ENCODE measurements at places on chromosomes 6 and 20. TPM values are rescaled to one million over a fixed set of nuclear protein-coding genes. Genes with fewer than 3 reads are reported as not detected.

DNA sequence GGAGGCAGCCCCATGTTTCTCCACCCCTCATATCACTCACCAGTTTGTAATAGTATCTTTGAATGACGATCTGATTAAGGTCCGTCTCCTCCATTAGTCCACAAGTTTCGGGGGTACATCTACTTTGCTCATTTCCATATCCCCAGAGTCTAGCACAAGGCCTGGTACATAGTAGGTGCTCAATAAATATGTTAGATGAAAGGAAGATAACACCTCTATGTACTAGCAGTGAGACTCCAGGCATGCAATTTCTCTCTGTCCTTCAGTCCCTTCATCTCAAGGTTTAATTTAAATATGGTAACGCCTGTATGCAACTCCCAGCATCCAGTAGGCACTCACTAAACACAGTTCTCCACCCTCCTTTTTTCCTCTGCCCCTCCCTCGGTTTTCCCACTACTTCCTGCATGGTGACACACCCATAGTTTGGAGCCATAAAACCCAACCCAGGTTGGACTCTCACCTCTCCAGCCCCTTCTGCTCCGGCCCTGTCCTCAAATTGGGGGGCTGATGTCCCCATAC, 461 bp upstream of the HNF4A start:
- no peak for DNase-seq

GRCh38 chr6:168784426-168784825, 343.4 kb downstream of the SMOC2 start:
- DNase-seq = no peak

DNA sequence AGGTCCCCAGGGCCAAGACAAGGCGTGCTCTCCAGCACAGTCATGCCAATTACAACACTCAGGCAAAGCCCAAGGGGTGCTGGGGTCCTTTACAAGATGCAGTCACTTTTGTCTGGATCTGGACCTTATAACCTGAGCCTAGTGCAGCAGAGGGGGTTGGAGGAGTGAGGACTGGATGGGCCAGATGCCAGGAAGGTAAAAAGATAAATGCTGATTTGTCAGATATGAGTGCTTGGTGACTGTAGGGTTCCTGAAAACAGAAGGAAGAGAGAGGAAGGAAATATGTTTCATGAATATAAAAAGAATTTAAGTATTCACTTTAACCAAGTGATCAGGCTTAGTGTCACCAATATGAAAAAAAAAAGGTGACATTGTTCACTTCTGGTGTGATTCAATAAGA, 43.4 kb upstream of the TFAP2A start:
- DNase-seq = no peak

DNA sequence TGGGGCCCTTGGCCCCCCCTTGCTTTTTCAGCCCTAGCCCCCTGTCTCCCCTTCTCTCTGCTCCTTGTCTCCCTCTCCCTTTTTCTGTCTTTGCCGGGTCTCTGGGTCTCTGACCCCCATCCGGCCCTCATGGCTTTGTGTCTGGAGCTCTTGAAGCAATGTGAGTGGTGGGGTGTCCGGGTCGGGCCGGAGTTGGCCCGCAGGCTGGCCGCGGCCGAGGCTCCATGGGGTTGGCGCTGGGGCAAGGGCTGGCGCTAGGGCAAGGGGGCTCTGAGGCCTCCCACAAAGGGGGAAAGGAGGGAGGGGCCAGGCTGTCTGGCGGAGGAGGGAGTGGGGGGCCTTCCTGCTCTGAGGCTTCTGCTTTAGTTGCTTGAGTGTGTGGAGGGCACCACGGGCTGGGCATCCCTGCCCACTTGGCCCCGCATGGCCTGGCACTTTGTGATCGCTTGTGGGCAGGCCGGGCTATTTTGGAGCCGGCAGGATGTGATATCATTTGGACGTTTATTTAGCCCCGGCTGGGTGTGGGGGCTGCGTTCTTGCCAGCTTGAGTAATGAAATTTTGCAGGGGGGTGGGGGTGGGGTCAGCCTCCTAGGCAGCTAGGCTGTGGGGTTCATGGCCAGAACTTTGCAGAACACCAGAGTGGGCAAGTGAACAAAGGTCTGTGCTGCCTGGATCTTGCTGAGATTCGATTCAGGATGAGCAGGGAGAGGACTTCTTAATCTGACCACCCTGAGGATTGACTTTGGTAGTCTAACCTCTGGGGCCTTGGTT, 78.7 kb upstream of the MYL9 start:
- peak; percentile 87 for DNase-seq

The GMDS gene
- total RNA-seq = 18.9 TPM

GRCh38 chr20:2729251-2729713, 36.7 kb downstream of the EBF4 start:
- no peak for DNase-seq

- DNase-seq = peak; percentile 75
These were observed 954 bp downstream of the HSD17B8 start for GRCh38 chr6:33205191-33206026.

DNA sequence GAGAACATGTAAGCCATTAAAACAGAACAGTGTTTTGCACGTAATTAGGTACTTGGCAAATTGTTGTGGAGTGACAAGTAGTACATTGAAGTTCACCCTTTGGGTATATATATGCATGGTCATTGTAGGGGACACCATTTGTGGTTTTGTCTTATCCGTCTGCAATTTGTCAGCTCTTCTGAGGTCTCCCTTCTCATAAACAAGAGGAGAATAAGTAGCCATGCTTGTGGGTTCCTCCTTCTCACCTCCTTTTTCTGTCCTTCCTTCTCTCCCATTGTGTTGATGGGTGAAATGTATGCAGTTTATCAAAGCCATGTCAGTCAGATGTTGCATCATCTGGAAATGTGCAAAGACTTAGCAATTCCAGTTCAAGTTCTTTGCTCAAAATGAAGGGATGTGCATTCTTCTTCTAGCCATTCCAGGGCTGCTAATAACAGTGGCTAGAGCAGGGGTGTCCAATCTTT, 70.9 kb downstream of the QKI start:
- DNase-seq = no peak

DNA sequence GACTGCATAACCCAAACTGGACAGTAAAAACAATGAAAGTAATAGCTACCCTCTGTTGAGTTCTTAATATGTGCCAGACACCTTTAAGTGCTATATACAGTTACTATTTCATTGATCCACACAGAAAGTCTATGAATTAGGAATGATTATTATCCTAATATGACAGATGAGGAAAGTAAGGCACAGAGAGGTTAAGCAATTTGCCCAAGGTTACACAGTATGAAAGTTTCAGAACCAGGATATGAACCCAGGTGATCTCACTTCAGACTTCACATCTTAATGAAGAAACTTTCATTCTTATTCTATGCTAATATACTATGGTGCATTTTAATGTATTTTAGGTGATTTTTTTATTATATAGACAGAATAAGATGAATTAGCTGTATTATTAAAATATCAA, 40.6 kb upstream of the RIPPLY2 start:
- no peak for DNase-seq

The LIN28B gene
- total RNA-seq = not detected

DNA sequence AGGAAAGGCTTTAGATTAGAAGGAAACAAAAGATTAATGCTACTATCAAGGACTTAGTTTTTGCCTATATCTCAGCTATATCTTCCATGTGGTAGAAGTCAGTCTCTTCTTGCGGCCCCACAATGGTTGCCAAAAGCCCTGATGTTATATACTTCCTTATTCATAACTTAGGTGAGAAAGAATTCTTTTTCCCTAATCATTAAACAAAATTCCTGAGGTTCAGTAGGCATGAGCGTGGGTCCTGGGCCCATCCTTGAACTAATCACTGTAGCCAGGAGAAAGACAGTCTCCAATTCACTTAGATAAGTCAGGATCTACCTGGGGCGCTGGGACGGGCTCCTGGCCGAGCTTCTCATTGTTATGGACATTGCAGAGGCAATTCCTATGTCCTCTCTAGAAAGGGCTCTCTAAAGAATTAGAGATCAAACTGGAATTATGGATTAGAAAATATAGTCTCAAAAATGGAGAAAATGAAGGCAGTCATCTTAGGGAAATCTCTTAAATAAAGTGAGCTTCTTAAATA, 134.3 kb downstream of the KIF6 start:
- no peak for DNase-seq

DNA sequence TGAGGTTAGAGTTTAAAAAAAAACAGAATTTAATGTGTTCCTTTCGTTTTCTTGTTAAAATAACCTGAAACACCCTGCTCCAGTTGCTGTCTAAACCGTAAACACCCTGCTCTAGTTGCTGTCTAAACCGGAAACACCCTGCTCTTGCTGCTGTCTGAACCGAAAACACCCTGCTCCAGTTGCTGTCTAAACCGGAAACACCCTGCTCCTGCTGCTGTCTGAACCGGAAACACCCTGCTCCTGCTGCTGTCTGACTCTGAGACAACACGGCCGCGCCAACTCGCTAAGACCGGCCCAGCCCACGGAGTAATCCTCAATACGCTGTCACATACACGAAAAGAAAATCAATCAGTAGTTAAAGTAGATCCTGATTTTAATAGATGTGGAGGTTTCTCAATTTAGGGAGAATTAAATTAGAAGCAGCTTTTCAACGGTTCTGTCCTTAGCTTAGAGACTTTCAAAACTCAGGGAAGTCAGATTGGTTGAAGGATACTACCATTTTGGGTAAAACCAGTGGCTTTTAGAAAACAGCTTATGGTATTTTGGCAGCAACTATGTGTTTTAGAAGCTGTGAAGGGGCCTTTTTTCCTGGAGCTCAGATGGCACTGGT, 98.3 kb downstream of the RAMACL start:
- peak; percentile 93 for DNase-seq

The HSPA1L gene
- total RNA-seq = 3.1 TPM

GRCh38 chr6:1191141-1191630, 120.7 kb upstream of the FOXQ1 start:
- no peak for DNase-seq

The SRPK1 gene
- 86.9 TPM for total RNA-seq

The C4A gene
- 103 TPM for total RNA-seq

The CLPSL1 gene
- total RNA-seq = not detected

GRCh38 chr6:115783402-115784061, 277.2 kb downstream of the FRK start:
- no peak for DNase-seq

- no peak for DNase-seq
These were observed 200.2 kb upstream of the EYA4 start for GRCh38 chr6:133040803-133041419.

GRCh38 chr6:141123497-141123896, 1009.2 kb upstream of the GJE1 start:
- no peak for DNase-seq

- no peak for DNase-seq
These were observed 44.7 kb downstream of the RREB1 start for GRCh38 chr6:7152462-7152861.

Measured in spleen (tissue), 13 donors.